ENCODE measurements at places on chromosomes 7 and 10. TPM values are rescaled to one million over a fixed set of nuclear protein-coding genes. Genes with fewer than 3 reads are reported as not detected.

Gene TMEM26
- total RNA-seq: 1.9 TPM

Gene HABP2
- total RNA-seq: not detected

DNA sequence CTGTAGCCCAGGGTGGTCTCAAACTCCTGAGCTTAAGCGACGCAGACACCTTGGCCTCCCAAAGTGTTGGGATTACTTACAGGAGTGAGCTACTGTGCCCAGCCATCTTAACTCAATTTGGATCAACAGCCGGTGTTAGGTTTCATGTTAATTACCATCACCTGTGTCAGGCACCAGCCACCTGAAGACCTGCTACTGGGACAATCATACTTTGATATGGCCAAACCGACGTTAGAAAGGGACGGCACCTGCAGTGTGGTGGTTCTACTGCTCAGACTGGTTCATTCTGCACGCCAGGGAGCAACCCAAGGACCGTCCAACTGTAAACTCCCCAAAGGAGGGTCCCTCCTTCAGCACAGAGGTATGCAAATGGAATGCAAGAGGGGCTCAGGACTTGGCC is 74.2 kb upstream of the CYTH3 start:
- H3K4me3 ChIP-seq: no peak overlapping the region
- H3K4me1 ChIP-seq: no peaks in the 10 kb centered on the region
- H3K27ac ChIP-seq: no peak overlapping the region
- no peaks in the 10 kb centered on the region for H3K27me3 ChIP-seq
- peak; percentile 48 for DNase-seq

DNA sequence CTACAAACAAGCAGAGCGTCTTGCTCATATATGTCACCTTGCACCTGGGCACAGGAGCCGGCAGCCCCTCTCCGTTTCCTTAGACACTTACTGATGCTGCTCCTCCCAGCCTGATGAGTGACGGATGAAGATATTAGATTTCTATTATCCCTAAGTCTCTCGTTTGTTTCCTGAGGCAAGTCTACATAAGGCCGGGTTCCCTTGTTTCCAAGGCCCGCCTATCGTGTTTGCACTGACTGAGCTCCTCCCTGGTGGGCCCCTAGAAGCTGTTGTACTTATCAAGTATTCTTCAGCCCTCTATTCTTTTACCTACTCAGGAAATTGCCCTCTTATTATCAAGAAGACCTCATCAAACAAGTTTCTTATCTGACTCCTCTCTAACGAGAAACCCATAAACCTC is 18.5 kb downstream of the SH3PXD2A start:
- H3K36me3 ChIP-seq: no peaks in the 10 kb centered on the region
- H3K27me3 ChIP-seq: no peaks in the 10 kb centered on the region
- no peak overlapping the region for H3K4me3 ChIP-seq
- DNase-seq: no peak
- H3K27ac ChIP-seq: no peak overlapping the region

DNA sequence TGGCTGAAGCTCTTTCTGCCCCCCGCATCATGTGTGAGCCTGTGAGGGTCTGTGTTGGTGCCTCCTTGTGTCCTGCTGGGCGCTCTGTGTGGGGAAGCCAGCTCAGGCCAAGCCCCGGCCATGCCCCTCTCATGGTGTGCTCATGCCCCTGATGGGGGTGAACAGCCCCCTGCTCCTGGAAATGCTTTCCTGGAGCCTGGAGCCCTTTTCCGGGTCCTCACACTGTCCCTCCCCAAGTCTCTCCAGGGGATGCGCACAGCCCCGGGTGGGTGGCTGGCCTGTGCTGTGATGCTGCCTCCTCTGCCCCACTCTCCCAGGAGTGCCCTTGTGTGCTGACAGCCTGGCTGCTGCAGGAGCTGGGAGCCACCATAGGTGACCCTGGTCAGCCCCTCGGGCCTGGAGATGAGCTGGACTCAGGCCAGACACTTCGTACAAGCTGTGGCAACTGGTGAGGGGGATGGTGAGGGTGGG is 20.8 kb upstream of the ZNF862 start:
- no peak overlapping the region for H3K4me3 ChIP-seq
- no peak overlapping the region for H3K27ac ChIP-seq
- H3K27me3 ChIP-seq: no peaks in the 10 kb centered on the region

DNA sequence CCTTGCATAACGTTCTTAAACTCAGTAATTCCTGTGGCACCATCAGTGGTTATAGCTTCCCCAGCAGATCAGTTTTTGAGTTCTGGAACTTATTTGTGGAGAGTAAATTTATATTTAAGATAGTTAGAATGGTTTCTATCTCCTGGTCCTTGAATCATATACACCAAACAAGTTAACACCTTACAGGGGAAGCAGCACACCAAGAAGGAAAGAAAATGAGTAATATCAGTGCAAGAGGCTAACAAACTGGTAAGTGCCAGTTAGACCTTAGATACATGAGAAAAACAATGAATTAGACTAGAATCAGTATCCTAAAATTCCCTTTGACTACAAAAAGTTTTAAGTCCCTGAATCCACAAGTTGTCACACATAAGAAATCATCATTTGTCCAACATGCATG is 54.2 kb downstream of the ABI1 start:
- no peaks in the 10 kb centered on the region for H3K36me3 ChIP-seq
- H3K4me1 ChIP-seq: peaks cover 2% of the 10 kb centered on the region
- no peak overlapping the region for H3K27ac ChIP-seq
- no peaks in the 10 kb centered on the region for H3K27me3 ChIP-seq
- no peak overlapping the region for H3K4me3 ChIP-seq

All from H1 (cell line).